Stromal cell of bone marrow (primary cell): ENCODE measurements at places on chromosomes 13 and 19.

DNA sequence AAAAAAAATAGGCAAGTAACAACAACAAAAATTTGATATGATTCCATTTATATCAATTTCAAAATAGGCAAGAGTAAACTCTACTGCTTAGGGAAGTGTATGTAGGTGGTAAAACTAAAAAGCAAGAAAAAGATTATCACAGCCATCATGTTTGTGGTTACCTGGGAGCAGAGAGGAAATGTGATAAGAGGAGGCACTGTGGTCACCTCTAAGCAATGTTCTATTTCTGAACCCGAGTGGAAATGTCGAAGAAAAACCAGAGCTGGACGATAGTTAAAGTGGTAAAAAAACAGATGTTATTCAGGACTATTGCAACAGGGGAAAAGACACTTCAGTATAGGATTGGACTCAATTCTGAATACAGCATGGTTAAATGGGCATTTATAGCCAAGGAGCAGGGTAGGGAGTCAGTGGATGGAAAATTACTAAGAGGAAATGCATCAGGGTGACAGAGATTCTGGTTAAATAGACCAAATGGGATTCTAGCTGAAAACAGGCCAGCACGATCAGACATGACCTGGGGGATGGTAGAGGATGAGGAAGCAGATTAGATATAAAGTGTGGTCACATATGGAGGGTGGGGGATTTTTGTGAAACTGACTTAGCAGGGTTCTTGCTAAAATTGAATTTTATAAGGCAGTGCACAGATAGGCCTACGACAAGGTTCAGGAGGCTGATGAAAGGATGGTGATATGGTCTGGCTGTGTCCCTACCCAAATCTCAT, 6.0 kb upstream of the TEX30 start:
- DNase-seq, result no peak

- DNase-seq, result no peak
Measured at GRCh38 chr19:9130965-9131364, 4.2 kb upstream of the OR7G3 start.

DNA sequence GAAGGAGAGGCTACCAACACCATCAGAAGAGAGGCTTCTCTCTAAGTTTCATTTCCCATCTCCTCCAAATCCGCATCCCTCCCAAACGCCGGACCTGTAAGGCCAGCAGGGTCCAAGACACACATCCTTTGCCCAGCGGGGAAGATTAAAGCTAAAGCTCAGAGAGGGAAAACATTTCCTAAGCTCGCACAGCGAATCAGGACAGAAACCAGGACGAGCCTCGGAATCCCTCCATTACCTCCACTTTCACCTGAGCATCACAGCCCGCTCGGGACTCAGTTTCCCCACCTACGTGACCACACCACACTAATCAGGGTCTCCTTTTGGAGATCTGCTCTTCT, 711 bp upstream of the FOSB start:
- DNase-seq, result no peak

- no peak for DNase-seq
Measured at GRCh38 chr13:39957868-39958677, 302.6 kb downstream of the COG6 start.

GRCh38 chr19:15452111-15453047, 2.6 kb upstream of the WIZ start:
- peak; percentile 54 for DNase-seq

GRCh38 chr13:94481941-94482340, 2.5 kb upstream of the DCT start:
- peak; percentile 47 for DNase-seq

GRCh38 chr13:79442706-79443105, 36.7 kb upstream of the RBM26 start:
- no peak for DNase-seq

DNA sequence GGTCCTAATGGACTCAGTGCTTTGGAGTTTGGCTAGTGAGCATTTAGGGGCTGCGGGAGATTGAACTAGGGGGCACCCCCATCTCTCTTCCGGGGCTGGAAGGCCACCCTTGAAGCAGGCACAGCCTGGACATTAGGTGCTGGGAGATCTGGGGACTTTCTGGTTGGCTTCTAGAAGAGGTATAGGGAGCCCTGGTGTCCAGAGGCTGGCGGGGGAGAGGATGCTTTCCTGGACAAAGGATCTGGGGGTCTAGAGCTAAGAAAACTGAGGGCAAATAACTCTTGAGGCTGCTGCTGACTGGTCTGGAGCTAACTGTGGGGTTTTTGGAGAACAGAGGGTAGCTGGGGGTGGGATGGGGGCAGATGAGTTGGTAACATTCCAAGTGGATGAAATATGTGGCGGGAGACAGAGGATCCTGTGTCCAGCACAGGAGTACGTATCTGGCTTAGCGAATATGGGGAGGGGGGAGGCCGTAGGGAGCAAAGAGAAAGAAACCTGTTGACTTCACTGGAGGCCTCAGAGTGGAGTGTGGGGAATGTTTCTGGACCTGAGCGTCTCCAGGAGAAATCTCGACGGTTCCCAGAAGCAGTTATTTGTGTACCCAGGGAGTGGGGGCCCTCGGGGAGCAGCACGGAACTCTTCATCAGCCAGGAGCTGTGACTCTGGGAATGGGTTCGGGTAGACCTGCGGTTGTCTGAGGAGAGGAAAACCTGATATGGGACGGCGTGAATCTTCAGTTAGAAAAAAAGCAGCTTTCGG, 1.4 kb downstream of the HNRNPUL1 start:
- DNase-seq, result no peak

DNA sequence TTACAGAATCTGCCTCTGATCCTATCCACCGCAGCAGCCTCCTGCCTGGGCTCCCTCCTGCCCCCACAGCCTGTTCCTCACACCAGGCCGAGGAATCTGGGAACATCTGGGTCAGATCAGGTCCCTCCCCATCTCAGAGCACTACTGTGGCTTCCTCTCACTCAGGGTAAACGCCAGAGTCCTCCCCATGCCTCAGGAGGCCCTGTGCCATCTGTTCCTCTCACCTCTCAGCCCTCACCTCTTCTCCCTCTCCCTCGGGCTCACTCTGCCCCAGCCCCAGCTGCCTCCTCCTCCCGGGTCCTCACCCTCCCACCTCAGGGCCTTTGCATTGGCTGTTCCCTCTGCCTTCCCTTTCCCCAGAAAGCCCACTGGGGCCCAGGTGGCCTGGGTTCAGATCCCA, 18.2 kb downstream of the FCGBP start:
- DNase-seq, result no peak

DNA sequence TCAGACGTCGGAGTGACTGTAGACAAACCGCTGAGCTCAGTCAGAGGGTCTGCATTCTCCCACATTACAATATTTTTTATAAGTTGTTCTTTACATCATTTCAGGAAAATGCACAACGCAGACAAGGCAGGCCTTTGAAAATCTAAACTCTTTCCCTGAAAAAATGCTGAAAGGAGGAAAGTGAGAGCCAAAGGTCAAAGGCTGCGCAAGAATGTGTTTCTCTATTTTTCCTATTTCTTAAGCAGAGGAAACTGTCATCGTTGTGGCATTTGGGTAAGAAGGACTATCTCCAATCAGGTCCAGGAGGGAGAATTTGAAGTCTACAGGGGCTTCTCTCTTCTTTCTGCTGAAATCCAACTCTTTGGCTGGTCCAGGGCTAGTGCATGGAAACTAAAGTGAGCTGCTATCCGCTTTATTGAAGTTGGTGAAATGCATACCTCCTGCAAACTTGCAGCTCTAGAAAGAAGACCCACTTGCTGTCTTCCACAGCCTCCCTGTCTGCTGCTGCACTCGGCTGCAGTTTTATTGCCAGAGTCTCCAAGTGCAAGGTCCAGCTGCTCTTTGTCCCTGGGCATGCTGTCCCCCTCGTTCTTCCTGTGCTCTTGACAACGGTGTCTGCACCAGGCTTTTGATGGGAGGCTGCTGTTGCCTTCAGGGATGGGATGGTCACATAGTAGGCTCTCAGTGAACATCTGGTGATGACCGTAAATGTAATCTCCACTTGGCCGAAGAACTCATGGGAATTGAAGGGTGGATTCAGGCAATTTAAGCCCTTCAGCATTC, 31.2 kb downstream of the ZNF536 start:
- no peak for DNase-seq

- no peak for DNase-seq
Measured at GRCh38 chr13:60260440-60260839, 96.7 kb upstream of the DIAPH3 start.

DNA sequence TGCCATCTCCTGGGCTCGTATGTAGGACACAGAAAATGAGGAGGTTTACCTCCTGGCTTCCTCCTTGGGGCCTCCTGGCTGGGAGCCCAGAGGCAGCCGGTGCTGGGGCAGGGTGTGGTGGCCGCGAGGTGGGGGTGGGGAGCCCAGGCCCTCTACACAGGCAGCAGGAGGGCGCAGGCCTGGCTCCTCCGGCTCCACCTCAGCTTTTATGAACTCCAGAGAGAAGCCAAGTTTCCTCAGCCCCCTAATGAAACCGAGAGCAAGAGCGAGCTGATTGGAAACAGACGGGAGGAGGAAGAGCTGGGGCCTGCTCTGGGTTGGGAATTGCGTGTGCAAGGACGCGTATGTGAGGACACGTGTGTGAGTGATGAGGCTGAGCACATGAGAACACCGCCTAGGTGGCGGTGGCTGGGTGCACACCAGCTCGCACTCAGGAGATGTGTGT, 23.1 kb downstream of the LYL1 start:
- DNase-seq, result no peak

GRCh38 chr19:17522988-17523872, 11.8 kb downstream of the PGLS start:
- DNase-seq, result no peak
